NCI-H748 treated with DMSO at 0.1 percent for 48 hours (cell line): ENCODE measurements at places on chromosomes 12 and 14.

DNA sequence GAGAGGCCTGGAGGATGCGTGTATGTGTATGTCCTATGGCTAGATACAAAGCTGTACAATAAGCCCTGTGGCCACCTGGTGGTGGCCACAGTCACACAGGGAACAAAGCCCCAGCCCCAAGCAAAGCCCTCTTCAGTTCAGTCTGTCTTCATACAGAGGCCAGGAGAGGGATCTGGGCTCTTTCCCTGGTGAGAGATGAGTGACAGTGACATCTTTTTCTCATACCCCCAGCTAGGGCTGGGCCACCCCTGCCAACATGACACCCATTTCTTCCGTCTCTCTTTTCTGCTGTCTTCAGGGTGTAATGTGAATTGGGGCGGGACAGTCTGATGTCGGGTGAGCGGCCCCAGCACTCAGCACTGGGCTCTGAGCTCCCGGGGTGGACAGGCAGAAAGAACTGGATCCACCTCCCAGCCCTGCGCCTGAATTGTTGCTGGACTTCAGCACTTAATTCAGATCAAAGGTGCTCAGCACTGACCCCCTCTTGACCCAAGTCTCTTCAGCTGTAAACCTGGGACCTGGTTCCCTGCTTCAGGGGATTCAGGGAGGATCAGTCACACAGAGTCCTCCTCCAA lies 59.8 kb downstream of the SERPINA3 start:
- no peak for DNase-seq

DNA sequence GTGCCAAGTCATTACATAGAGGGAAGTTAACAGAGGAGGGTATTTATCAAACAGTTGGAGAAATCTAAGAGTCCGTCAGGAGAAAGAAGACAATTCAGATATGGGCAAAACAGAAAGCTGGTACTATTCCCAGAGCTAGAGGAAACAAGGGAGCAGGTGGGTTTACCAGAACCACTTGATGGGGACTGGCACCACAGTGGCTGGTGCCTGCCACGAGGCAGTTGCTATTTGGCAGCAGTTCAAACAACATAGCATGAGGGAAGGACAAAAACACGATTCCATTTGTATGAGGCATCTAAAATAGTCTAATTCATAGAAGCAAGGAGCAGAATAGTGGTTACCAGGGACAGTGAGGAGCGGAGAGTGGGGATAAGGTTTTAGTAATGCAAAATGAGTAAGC lies 24.6 kb upstream of the KLRD1 start:
- DNase-seq, result no peak

GRCh38 chr12:51721282-51721940 lies 127.1 kb downstream of the FIGNL2 start:
- no peak for DNase-seq

GRCh38 chr14:68785534-68786490 lies 7.1 kb downstream of the ZFP36L1 start:
- DNase-seq, result no peak

- no peak for DNase-seq
Measured at GRCh38 chr12:47305464-47305863, 225.7 kb upstream of the AMIGO2 start.

DNA sequence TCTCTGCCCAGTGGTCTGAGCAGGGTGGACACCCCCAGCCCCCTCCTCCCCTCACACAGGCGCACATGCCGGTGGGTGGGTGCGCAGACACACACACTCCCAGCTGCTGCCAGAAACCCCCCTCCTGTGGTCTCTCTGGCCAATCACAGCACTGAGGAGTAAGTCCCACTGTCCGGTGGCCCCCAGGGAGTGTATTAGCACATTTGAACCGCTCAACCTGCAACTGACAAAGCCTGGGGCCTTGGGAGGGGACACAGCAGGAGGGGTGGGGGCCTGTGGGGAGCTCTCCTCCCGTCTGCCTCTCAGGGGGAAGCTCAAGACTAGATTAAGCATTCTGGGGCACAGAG lies 11.7 kb downstream of the FIGNL2 start:
- DNase-seq, result no peak

GRCh38 chr12:79686171-79686570 lies 4.6 kb downstream of the PAWR start:
- no peak for DNase-seq

DNA sequence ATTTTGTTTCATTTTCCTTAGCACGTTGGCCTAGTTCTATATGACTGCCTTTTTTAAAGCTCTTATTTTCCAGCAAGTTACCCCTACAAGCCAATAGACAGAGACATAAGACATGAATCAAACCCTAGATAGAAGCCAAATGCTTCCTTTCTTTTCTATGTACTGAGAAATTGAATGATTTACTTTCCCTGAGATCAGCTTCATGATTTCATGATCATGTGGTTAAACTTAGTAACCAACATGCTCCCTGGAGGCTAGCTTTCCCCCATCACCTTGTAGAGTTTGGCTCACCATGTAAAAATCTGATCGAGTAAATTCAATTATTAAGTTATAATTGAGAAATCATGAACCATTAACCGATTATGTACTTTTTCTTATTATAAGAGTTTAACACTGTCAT lies 148.1 kb upstream of the LRIG3 start:
- no peak for DNase-seq

DNA sequence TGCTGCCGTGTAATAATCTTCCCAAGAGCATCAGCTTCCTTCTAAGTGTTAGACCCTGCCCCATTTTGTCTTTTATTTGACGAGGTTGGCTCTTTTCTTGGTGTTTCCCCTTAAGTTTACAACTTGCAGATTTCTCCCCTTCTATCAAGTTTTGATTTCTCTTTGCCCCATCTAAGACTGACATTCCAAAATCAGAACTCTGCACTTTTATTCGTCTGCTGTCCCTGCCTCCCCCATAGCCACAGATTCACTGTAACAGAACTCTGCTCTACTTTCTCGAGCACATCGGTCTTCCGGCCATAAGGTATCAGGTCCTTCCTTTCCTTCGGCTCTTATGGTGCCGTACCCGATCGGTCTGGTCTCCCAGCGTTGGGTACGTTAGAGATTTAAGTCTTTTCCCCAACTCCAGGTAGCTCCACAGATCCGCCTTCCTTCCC lies 563 bp downstream of the DCP1B start:
- DNase-seq, result no peak

GRCh38 chr12:116922194-116922897 lies 11.6 kb downstream of the FBXW8 start:
- no peak for DNase-seq

DNA sequence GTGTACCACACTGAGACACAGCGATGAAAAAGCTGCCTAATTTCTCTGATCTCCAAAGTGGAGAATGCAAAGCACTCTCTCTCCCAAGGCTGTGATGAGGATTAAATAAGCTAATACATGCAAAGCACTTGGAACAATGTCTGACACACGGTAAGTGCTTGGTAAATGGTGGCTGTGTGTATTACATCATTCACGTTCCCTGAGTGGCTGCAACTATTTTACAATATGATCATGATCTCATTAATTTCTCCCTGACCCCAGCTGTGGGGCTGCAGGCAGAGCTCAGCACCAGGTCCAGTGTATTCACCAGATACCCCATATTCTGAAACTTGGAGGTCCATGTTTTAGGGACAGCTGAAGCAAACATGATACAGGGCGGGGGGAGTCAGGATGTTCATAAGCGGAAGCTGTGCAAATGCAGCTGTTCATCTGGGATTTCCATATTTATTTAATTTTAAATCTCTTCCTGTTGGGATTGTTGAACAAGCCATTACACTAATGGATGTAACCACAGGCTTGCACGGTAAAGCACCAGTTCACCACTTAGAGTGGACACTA lies 106.4 kb downstream of the CCDC60 start:
- peak; percentile 90 for DNase-seq
